ENCODE measurements at places on chromosomes 12 and 14.
A peak's percentile ranks its signal among the peaks of the same experiment; 100 is the strongest.

DNA sequence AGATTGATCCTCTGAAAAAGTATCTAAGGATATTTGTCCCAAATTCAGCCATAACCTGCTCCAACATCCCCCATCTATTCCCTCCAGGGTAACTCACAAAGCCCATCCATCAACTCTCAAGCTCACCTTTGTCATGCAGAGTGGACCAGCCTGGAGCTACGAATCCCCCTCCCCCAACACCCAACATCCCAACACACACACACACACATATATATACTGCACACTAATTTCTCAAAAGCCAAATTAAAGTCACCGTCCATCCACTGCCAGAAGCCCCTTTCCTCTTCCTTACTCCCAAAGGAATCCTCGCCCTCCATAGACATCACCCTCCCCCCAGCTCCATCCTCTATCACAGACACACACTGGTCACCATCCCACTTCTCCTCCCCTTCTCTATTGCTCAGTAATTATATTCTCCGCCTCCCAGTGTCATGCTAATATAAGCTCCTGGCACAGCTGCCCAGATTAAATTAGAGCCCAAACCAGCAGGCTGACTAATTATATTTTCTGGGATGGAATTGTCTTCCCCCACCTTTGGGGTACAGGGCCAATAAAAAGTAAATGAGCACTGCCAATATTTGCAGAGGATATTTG, 13.5 kb upstream of the TESPA1 start:
- no peak for DNase-seq

DNA sequence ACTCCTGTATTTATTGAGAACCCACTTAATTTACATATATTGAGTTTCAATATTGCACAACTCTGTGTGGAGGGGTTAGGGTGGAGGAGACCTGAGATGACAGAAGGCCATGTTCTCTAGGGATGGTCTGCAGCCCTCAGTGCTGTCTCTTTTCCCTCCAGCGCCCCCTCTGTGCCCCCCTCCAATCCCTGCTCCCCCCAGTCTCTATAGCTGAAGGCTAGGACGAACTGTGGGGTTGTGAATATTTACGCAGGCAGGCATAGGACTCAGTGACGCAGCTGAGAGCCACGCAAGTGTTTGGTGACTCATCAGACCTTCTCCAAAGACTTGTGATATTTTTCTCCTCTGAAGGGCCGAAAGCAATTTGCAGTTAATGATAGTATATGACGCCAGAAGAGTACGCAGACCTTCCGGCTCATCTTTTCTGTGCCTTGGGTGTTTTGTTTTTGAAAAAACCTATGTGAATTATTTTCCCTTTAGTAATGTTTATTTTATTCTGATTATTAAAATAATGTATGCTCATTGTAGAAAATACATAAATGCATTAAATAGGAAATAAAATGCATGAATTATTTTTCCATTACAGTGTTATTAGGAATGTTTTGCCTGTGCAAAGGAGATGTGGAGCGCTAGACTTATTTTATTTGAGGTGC, 85.3 kb downstream of the SLC25A47 start:
- no peak for DNase-seq

- no peak for DNase-seq
These were observed 98.4 kb upstream of the FZD10 start for GRCh38 chr12:130063866-130064265.

DNA sequence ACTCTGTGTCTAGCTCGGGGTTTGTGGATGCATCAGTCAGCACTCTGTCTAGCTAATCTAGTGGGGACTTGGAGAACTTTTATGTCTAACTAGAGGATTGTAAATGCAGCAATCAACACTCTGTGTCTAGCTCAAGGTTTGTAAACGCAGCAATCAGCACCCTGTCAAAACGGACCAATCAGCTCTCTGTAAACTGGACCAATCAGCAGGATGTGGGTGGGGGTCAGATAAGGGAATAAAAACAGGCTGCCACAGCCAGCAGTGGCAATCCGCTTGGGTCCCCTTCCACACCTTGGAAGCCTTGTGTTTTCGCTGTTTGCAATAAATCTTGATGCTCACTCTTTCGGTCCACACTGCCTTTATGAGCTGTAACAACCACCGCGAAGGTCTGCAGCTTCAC, 920.7 kb upstream of the FOXG1 start:
- no peak for DNase-seq

- no peak for DNase-seq
These were observed 463.4 kb upstream of the TMEM132C start for GRCh38 chr12:127803545-127803944.

DNA sequence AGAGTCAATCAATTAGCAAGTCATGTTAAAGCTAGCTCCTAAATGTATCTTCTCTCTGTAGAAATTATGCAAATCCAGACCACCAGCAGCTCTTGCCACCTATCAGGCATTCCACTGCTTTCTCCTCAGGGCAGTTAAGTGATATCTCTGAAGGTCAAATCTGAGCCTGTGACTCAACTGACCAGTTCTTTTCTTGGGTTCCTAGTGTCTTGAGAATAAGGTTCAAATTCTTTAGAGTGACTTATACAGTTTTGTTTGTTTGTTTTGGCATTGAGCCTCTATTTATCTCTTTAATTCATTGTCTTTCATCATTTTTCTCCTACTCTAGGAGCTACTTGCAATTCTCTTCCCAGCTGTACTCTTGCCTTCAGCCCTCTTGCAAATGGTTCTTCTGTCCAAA, 2.5 kb upstream of the LRIG3 start:
- DNase-seq: no peak

DNA sequence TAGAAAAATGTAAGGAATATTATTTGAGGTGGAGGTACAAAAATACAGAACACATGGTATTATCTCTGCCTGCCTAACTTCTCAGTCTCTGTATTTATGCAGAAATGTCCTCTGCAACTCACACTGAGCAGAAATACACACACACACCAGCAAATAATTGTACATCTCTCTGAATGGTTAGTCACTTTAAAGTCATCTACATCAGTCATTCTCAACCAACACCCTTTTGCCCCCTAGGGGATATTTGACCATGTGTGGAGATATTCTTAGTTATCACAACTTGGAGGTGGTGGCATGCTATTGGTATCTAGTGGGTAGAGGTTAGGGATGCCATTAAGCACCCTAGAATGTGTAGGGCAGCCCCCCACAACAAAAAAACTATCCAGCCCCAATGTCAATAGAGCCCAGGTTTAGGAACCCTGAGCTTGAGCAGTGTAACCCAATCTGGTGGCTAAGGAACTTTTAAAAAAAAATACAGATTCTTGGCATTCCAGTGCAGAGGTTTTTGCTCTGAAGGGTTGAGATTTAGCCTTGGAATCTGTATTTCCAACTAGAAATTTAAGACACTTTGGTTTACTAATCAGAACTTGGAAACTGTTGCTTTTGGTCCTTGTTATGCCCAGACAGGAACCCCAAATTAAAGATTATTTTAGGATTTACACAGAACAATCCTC, 183.8 kb downstream of the TBX5 start:
- no peak for DNase-seq

GRCh38 chr12:28824849-28825248, 324.2 kb upstream of the FAR2 start:
- DNase-seq: no peak

DNA sequence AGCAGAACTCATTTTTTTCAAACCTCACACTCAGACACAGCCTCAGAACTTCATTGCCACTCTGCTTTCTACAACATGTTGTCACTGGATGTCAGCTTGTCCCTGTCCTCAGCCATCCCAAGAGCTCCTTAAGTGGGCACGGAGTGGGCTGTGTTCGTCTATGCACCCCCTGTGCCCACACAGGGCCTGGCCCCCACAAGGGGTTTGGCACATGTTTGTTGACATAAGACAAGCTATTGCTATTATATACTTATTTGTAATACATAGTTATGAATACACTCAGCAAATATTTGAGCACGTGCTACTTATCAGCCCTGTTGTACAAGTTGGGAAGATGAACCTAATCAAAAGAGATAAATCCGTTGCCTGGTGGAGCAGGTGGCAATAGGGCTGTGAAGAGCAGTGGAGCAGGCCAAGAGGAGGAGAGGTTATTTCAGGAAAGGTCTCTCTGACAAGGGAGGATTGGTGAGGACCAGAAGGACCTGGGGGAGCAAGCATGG, 4.3 kb upstream of the BDKRB1 start:
- DNase-seq: no peak

DNA sequence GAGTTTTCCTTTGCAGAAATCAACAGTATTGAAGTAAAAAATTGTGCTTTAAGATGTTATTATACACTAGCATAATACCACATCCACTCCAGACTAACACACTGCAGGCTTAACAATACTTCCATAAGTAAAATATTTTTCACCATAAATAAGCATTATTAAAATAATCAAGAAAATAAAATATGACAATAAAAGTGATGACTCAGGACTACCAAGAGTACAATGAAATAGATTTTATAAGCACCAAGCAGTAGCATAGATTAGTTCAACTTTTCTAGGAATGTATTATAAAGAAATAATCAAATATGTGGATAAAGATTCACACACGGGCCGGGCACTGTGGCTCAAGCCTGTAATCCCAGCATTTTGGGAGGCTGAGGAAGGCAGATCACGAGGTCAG, 40.4 kb upstream of the MTHFD1 start:
- no peak for DNase-seq

- DNase-seq: peak; percentile 49
These were observed 7.5 kb downstream of the ITGA5 start for GRCh38 chr12:54411391-54412241.

DNA sequence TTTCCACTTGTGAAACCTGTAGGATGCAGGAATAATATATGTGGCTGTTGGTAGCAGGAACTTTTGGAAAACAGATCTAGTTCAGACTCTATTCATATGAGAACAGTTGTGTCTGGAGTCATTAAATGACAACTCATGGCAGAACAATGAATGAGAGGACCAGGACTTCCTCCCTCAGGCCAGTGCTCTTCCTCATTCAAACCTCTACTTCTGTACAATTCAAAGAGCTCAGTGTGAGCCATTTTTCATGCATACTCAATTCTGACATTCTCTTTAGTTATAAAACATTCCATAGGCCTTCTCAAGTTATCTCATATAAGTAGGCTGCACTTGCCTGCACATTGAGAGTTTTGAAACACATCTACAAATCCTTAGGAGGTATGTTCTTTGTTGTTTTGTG, 1526.6 kb upstream of the FLRT2 start:
- no peak for DNase-seq

DNA sequence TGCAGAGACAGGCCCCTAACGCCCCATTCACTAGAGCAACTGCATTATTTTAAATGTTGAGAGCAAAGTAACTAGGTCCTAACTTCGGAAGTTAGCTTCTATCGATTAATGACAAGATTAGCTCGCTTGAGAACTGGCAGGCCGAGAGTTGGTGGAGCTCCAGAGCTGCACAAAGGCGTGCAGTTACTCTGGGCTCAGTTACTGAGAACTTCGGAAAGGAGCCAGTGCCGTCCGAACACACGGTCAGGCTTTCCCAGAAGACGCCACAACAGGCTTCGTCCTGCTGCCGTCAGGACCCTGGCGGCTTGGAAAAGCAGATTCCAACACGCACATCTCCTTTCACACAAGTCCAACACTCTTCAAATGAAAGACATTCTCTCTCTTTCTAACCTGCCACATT, 45.4 kb upstream of the TESC start:
- DNase-seq: no peak

DNA sequence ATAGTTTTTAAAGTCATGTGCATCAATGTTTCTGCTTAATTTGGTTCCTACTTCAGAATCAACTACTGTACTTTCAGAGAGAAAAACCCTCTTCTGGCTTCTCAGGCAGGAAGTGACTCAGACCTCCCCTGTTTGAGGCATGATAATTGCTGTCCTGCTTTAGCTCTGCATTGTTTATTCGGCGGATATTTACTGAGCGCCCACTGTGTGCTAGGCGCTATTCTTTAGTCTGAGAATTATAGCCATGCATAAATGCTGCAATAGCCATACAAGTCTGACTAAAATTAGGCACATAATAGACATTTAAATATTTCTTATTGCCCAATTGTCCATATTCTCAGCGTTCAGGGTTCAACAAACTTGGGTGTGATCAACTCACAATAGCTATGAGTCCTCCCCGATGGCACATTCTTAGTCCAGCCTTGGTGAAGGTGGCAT, 6.1 kb upstream of the AMIGO2 start:
- no peak for DNase-seq

DNA sequence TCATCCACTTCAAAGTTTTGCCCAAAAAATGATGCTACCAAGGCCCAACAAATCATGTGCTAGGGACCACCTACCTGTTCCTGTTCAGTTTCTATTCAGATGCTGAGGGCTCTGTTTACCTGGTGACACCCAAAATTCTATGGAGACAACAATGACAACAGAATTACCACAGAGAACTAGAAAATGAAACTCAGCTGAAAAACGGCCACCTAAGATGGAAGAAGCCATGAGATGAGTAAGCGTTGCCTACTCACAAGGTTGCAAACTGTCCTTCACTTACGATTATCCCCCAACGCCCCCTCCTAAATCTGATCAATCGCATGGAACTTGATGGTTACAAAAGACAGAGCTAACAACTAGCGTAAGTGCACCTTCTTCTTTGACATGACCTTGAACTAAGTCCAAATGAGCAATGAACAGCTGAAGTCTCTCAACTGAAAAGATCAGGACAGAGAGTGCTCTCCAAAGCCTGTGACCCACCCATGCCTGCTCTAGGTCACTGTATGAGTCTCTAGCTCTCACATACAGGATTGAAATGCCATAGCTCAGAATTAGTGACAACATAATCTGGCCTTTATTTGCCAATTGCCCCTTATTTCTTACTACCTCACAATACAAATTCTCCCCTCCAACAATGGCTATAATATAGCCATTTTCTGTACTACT, at the start of gene RNASE11:
RNASE11 (minus strand) TSS at position 513 of the 666 bp plus-strand sequence.
- DNase-seq: no peak

- DNase-seq: no peak
These were observed 6.2 kb upstream of the SLC15A4 start for GRCh38 chr12:128829861-128830504.

- DNase-seq: no peak
These were observed 148.1 kb upstream of the CRY1 start for GRCh38 chr12:107241411-107241810.

- DNase-seq: no peak
These were observed 35.2 kb upstream of the MDGA2 start for GRCh38 chr14:47710581-47710980.

DNA sequence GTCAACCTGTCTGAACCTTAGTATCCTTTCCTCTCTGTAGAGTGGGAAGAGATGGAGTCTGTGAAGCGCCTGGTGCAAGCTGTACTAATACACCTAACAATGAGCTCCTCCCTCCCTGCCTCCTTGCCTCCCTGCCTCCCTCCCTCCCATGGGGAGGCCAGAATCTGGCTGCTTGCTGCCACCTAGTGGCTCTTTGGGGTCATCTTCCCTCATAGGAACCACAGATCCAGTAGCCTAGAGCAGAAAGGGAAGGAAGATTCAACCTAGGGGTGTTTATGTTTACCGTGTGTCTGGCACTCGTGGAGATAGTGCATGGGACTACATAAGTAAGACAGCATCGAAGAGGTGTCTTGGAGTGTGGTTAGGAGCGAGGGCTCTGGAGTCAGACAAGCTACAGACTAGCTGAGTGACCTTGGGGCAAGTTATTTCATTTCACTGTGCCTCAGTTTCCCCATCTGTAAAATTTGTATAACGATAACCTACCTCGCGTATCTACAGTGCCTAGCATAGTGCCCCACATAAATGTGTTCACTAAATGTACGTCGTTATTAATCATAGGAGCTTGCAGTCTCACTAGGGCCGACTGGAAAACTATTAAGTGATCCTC, 35.5 kb upstream of the TSPAN9 start:
- peak; percentile 33 for DNase-seq
